Stimulated activated CD4-positive, alpha-beta T cell treated with anti-CD3 and anti-CD28 coated beads, TNF-alpha, amount 100 ng/mL, for 24 hours (primary cell): ENCODE measurements at places on chromosomes 7 and 10.
A peak's percentile ranks its signal among the peaks of the same experiment; 100 is the strongest.

DNA sequence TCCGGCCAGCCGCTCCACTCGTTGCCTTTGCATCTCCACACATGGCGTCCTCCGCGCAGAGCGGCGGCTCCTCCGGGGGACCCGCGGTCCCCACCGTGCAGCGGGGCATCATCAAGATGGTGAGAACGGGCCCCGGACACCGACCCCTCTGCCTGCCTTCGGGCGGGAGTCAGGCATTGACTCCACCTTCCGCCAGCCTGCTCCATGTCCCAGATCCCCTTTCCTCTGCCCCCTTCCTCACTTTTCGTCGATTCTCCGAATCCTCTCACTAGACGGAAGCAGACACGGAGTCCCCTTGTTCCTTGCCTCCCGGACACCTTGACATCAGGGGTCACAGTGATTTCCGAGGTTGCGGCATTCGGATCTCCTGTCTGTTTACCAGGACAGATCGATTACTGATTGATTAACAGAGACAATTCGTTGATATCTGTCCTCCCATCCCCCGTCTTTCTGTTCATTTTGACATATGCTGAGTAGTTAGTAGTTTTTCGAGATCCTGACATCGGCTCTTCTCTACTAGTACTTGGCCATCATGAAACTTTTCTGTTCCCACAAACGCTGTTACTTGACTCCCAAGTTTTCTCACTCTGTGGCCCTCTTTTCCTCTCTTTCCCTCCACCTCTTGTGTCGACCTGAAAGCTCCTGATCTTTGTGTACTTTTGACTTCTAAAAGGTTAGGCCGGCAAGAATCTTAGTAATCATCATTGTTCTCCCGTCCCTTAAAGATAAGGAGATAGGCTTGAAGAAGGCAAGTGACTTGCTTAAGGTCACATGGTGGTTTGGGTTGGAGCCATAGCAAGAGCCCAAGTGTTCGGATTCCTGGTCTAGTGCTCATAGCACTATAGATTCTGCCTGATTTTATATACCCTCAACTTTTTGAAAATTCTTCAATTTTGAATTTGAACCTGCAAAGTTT lies 597 bp downstream of the SND1 start:
- DNase-seq, result no peak

GRCh38 chr7:40570223-40570622 lies 435.4 kb downstream of the SUGCT start:
- no peak for DNase-seq

DNA sequence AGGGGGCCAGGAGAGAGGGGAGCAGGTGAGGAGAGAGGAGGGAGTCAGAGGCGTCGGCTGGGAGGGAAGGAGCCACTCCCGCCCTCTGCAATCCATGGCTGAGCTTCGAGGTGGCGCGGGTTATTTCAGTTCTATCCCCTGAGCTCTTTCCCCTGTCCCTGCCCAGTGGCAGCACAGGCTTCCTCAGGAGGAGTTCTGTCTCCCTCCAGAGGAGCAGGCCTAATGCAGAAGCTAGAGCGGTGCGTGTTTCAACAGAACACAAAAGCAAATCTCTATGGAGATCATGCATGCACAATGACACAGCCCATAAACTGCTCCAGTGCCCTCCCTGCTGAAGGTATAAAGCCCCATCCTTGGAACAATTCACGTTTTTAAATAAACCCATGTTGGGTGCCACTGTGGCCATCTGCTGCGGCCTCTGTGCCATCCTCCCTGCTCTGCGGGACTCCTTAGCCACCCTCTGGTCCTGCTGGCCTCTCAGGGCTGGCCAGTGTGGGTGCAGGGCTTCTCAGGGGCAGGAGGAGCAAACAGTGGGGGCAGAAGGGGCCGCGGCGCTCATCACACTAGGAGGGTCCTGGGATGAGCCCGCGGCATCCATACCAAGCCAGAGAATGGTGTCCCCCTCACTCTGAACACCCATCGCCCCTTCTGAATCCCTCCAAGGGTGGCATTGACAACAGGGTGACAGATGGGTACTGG lies 192.6 kb upstream of the LYZL2 start:
- DNase-seq, result no peak

- DNase-seq, result no peak
Measured at GRCh38 chr10:16681521-16681920, 135.7 kb downstream of the RSU1 start.

DNA sequence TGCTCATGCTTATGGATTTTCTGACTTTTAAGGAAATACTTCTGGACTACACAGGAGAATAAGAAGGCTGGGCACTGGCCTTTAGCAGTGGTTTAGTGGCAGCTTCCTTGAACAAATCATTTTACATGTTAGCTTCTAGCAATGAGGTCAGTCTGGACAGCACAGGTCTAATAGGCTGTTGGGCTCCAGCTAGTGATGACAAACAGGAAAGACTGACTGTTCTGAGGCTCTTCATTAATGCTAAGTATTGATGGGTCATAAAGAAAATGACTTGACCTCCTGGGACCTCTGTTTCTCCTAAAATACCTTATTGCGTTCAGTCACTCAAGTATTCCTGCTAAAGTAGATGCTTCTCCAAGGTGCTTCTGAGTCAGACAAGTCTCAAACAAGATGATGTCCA lies 4.9 kb upstream of the RHOBTB1 start:
- DNase-seq, result no peak

GRCh38 chr10:8444630-8445029 lies 390.1 kb downstream of the GATA3 start:
- DNase-seq, result peak; percentile 12

DNA sequence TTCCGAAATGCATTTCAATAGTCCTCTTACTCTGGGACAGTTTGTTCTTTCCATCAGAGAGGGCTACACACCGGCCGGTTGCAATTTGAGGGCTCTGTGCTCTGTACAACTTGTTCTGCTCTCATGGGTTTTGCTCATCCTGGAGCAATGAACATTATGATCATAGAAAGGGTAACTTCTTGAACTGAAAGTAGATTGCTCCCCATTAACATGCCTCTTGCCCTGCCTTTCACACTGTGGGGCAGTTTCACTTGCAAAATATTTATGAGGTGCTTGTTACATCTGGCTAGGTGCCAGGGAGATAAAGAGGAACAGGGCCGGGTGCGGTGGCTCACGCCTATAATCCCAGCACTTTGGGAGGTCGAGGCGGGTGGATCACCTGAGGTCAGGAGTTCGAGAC lies 97.3 kb upstream of the MPP7 start:
- no peak for DNase-seq

- DNase-seq, result no peak
Measured at GRCh38 chr10:133474027-133474426, 20.3 kb downstream of the SCART1 start.

DNA sequence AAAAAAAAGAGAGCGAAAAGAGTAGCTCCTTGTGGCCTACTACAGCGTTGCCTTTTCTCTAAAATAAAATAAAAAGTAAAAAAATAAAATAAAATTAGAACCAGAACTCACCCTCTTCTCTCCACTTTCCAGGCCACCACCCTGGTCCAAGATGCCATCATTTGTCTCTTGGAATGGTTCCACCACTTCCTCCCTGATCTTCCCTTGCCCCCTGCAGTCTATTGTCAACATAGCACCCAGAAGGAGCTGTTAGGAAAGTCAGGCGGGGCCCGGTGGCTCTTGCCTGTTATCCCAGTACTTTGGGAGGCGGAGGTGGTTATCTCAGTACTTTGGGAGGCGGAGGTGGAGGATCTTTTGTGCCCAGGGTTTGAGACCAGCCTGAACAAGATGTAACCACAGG lies 7.6 kb upstream of the GRID2IP start:
- DNase-seq, result no peak

GRCh38 chr7:123201901-123202300 lies 2.1 kb upstream of the SLC13A1 start:
- DNase-seq, result no peak

DNA sequence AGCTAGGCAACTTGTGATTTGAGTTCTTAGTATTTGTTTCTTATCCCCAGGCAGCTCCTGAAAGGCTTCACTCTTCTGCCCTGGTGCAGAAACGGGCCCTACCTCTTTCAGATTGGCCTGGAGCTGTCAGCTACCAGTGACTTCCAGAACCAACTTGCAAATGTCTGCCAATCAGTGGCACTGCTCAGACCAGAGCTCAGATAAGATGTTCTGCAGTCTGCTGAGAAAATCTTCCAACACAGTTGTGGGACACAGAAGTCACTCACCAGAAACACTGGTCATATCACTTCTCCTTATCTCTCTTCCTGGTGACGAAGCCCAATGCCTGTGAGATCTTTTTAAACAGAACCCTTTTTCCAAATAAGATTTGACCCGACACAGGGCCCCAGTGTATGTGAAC lies 81.9 kb upstream of the DUSP5 start:
- no peak for DNase-seq
